Osteocyte (in vitro differentiated cells): ENCODE measurements at places on chromosomes 2 and 18. TPM values are rescaled to one million over a fixed set of nuclear protein-coding genes. Genes with fewer than 3 reads are reported as not detected.

VWA3B gene
- not detected in 2 replicates for total RNA-seq

DNA sequence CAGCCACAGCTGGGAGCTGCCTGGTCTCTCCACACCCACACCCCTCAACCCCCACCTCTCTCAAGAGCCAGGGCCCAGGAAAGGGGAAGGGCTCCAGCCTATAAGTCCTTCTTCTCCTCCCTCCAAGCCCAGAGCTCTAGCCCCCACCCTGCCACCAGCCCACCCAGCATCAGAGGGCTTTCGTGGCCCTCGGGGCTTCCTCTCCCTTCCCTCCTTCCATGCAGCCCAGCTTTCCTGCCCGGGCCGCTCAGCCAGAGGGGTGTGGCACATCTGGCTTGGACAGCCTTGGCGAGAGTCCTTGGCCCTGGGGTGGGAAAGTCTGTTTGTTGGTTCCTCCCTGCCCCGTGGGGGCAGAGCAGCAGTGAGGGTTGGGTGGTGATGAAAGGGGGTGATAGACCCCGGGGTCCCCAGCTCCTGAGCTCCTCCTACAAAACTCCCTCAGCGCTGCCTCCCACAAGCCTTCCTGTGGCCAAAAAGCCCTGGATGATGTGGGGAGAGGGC, 7.0 kb downstream of the TNS1 start:
- H3K27me3 ChIP-seq, result no peaks in the 10 kb centered on the region
- H3K4me1 ChIP-seq, result peaks cover 69% of the 10 kb centered on the region
- H3K27ac ChIP-seq, result peak overlapping the region; percentile 87
- no peak for DNase-seq
- no peak overlapping the region for H3K4me3 ChIP-seq

GRCh38 chr2:147002256-147002655, 842.6 kb upstream of the ACVR2A start:
- H3K4me1 ChIP-seq, result no peaks in the 10 kb centered on the region
- H3K4me3 ChIP-seq, result no peak overlapping the region
- DNase-seq, result no peak
- H3K27me3 ChIP-seq, result peaks cover 7% of the 10 kb centered on the region
- H3K27ac ChIP-seq, result no peak overlapping the region
- no peaks in the 10 kb centered on the region for H3K36me3 ChIP-seq

RGPD3 gene
- total RNA-seq, result not detected in 2 replicates

DNA sequence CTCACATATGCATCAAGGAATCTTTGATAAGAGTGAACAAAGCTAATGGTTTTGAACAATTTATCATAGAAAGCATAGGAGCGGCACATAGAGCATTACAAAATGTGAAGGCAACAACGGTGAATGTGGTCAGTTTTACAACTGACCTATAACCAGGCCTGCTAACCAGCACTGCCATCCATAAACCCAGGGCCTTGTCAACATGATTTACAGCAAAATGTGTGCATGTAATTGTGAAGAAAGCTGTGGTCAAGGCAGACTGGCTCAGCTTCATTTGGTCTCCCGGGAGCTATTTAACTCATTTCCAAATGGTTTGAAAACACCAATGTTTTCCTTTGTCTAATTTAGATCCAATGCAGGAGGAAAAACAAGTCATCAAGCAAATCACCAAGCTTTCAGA, 119.8 kb downstream of the DHRS9 start:
- no peaks in the 10 kb centered on the region for H3K4me1 ChIP-seq
- peaks cover 7% of the 10 kb centered on the region for H3K27me3 ChIP-seq
- no peak for DNase-seq
- no peak overlapping the region for H3K27ac ChIP-seq
- H3K36me3 ChIP-seq, result no peaks in the 10 kb centered on the region
- no peak overlapping the region for H3K4me3 ChIP-seq

KLHL30 gene
- 1.0 and 1.2 TPM in 2 replicates for total RNA-seq

- H3K27ac ChIP-seq, result no peak overlapping the region
- no peak overlapping the region for H3K4me3 ChIP-seq
- DNase-seq, result no peak
- H3K4me1 ChIP-seq, result no peaks in the 10 kb centered on the region
Observed at GRCh38 chr2:121764681-121765228, 9.3 kb downstream of the TSN start.

FOXI3 gene
- total RNA-seq, result not detected in 2 replicates

GRCh38 chr2:7826656-7827055, 855.2 kb upstream of the ID2 start:
- no peak for DNase-seq
- H3K27ac ChIP-seq, result no peak overlapping the region
- peaks cover 7% of the 10 kb centered on the region for H3K4me1 ChIP-seq
- H3K36me3 ChIP-seq, result no peaks in the 10 kb centered on the region

GRCh38 chr2:102313025-102313424, 1.7 kb downstream of the IL1RL1 start:
- no peaks in the 10 kb centered on the region for H3K36me3 ChIP-seq
- no peak overlapping the region for H3K4me3 ChIP-seq
- DNase-seq, result no peak
- peaks cover 25% of the 10 kb centered on the region for H3K27me3 ChIP-seq
- no peaks in the 10 kb centered on the region for H3K4me1 ChIP-seq

DNA sequence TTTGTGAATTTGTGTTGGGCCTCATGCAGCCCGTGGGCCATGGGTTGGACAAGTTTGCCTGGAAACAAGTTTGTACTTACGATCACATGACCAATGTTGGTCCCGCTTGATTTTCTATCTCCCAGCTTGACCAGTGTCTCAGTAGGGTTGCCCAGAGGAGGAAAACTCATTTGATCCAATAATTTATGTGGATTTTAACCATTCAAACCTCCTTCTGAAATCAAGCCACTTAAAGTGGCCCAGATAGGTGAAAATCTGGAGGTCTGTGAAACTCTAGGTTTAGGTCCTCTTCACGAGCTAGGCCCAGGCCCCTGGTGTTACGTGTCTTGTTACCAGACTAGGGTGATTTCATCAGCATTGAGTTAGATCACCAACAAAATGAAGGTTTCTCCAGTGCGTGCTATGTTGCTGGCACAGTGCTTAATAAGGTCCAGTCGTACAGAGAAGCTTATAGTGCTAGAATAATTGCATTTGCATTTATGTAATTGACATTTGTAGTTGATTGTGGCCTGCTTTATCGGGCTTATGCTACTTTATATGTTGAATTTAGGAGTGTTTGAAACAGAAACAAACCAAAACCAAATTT, 4.4 kb downstream of the ACTR2 start:
- no peaks in the 10 kb centered on the region for H3K27me3 ChIP-seq
- peaks cover 60% of the 10 kb centered on the region for H3K4me1 ChIP-seq
- peak overlapping the region; percentile 88 for H3K27ac ChIP-seq
- no peak for DNase-seq
- peak overlapping the region; percentile 7 for H3K4me3 ChIP-seq

- no peak for DNase-seq
- H3K36me3 ChIP-seq, result no peaks in the 10 kb centered on the region
- peaks cover 3% of the 10 kb centered on the region for H3K27me3 ChIP-seq
- no peak overlapping the region for H3K27ac ChIP-seq
- no peak overlapping the region for H3K4me3 ChIP-seq
Observed at GRCh38 chr18:76756531-76757253, 65.7 kb upstream of the ZNF236 start.

DNA sequence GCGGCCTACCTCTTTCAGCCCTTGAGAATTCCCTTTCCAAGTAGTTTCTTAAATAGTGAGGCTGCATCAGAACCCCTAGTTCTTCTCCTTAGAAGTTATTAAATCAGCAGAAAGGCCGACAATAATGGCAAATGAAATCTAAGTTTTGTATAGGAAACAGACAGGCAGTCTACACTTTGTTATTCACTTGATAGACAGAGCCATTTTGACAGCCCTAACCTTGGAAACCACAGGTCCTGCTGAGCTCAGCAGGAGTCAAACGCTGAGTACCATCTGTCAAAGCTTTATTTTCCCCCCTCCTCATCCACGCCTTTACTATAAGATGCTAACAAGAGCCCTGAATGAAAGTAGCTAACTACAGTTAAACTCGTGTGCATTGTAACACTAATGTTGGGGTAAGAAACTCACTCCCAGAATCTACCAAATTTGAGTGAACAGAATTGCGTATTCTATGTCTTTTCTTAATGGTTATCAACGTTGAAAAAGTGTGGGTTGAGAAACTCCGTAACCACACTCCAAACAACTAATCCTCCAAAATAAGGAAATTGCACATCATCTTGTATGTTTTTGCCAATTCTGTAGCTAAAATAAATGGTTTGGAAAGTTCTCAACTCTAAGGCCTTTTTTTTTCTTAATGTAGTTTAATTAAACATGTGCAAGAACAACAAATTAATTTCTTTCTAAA, 90.6 kb upstream of the EFEMP1 start:
- peaks cover 34% of the 10 kb centered on the region for H3K27me3 ChIP-seq
- H3K27ac ChIP-seq, result no peak overlapping the region
- no peaks in the 10 kb centered on the region for H3K4me1 ChIP-seq
- no peak for DNase-seq

GRCh38 chr2:80420530-80421208, 116.1 kb upstream of the LRRTM1 start:
- no peak overlapping the region for H3K4me3 ChIP-seq
- no peak overlapping the region for H3K27ac ChIP-seq
- H3K4me1 ChIP-seq, result no peaks in the 10 kb centered on the region
- DNase-seq, result no peak

ANKRD36B gene
- 31.8 and 37.3 TPM in 2 replicates for total RNA-seq

- H3K4me3 ChIP-seq, result no peak overlapping the region
- no peaks in the 10 kb centered on the region for H3K27me3 ChIP-seq
- peaks cover 5% of the 10 kb centered on the region for H3K36me3 ChIP-seq
- no peak for DNase-seq
- H3K4me1 ChIP-seq, result peaks cover 64% of the 10 kb centered on the region
- H3K27ac ChIP-seq, result no peak overlapping the region
Observed at GRCh38 chr2:223095207-223095606, 43.2 kb downstream of the KCNE4 start.

- peaks cover 12% of the 10 kb centered on the region for H3K4me1 ChIP-seq
- no peaks in the 10 kb centered on the region for H3K36me3 ChIP-seq
- no peak for DNase-seq
- H3K27me3 ChIP-seq, result no peaks in the 10 kb centered on the region
- no peak overlapping the region for H3K27ac ChIP-seq
Observed at GRCh38 chr18:27685807-27686412, 491.0 kb downstream of the CDH2 start.

NT5DC4 gene
- not detected in 2 replicates for total RNA-seq

HRH4 gene
- not detected in 2 replicates for total RNA-seq

DNA sequence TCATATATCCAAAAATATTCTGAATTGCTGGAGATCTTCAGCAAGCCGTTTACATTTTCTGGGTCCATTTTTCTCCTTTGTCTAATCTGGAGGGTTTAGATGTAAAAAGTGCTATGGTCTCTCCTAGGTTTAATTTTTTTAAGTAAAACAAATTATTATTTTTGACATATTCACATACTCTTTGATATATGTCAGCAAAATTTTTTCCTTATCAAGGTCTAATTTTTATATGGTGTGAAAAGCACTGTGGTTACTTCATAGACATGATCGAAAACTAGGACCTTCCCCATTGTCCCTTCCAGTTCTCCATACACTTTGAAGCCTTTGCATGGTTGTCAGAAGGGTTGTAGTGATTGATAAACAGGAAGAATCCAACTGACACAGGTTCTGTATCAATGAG, 168.2 kb downstream of the PLCL1 start:
- H3K4me1 ChIP-seq, result peaks cover 5% of the 10 kb centered on the region
- H3K36me3 ChIP-seq, result no peaks in the 10 kb centered on the region
- no peak overlapping the region for H3K4me3 ChIP-seq
- DNase-seq, result no peak
- H3K27me3 ChIP-seq, result no peaks in the 10 kb centered on the region

DNA sequence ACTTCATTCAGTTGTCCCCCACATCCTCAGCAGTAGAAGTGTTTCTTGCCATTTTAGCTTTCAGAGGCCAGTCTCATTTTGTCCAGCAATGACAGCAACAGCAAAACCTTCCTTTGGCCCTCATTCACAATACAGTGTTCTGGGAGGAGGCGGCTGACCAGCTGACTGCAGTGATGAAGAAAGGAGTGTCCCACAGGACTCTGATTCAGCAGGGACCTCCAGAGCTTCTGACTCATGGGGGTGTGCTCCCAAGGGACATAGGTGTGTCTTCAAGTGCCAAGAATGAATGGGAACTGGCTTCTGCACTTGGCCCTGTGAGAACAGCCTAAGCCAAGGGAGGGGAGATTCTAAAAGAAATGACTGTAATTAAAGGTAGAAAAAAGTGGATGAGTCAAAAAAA, 147.0 kb upstream of the PELI1 start:
- H3K36me3 ChIP-seq, result no peaks in the 10 kb centered on the region
- DNase-seq, result no peak
- peaks cover 39% of the 10 kb centered on the region for H3K4me1 ChIP-seq
- H3K27me3 ChIP-seq, result peaks cover 6% of the 10 kb centered on the region
- H3K27ac ChIP-seq, result no peak overlapping the region

GRCh38 chr2:240998995-240999791, 775 bp downstream of the SNED1 start:
- DNase-seq, result peak; percentile 82
- H3K36me3 ChIP-seq, result peaks cover 7% of the 10 kb centered on the region
- H3K4me3 ChIP-seq, result peak overlapping the region; percentile 57
- H3K27me3 ChIP-seq, result peaks cover 11% of the 10 kb centered on the region
- no peak overlapping the region for H3K27ac ChIP-seq

DNA sequence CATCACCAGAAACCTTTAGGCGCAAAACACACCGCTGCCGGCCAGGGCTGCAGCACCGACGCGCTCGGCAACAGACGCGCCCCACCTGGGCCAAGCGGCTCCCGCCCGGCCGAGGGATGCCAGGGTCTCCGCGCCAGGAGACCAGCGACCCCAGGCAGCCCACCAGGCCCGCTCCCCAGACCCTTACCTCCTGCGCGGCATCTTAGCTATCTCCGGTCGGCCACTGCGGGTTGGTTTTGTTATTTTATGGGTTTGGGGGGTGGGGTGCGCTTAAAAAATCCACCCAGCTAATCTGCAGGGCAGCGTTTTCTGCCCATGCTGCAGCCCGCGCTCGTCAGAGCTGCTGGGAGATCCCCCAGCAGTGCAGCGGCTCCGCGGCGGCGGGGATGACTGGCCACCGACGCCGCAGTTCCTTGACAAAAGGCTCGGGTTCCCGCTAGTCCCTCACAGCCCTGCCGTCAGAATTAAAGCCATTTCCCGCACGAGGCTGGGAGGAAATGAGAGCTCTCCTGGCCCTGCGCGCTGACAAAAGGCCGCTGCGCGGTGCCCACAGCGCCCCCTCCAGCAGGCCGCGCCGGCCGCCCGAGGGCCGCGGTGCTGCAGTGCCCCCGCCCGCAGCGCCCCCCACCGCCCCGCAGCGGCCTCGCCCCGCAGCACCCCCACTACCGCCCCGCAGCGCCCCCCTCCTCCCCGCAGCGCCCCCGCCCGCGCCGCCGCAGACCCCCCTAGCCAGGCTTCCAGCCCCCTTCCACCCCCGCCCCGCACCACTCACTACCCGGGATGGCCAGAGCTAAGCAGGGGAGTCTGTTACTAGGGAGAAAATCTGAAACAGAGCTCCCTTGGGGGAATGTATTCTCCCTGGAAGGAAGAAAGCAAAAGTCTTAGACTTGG, at the start of gene ADD2:
ADD2 (minus strand) TSS at position 502 of the 891 bp plus-strand sequence. CDS start 61,792 bp downstream, outside the sequence.
- H3K36me3 ChIP-seq, result no peaks in the 10 kb centered on the region
- no peak within 1 kb of the TSS for H3K27ac ChIP-seq
